T-helper 9 cell (primary cell): ENCODE measurements at places on chromosomes 11 and 22.

- no peak for DNase-seq
Measured at GRCh38 chr11:110525883-110526282, 96.1 kb downstream of the FDX1 start.

DNA sequence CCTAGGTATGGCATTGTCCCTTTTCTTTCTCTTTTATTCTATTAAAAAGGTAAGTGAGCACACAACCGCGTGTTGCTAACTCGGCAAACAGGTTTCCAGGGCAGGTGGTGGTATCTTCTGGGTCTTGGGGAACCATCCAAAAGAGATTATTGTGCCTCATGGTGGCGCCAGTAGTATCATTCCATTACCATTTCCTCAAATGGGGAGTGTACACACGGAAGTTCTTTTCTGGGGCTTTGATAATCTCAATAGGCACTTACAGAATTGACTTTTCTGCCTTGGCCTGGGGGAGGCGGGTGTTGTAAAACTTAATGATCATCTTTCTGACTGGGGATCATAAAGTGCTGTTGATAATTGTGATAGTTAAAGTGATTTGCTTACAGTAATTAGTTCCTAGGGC, 234.1 kb downstream of the KIRREL3 start:
- no peak for DNase-seq

- no peak for DNase-seq
Measured at GRCh38 chr11:36235750-36236149, 53.5 kb downstream of the COMMD9 start.

- no peak for DNase-seq
Measured at GRCh38 chr11:81112718-81113117, 1620.9 kb downstream of the FAM181B start.

DNA sequence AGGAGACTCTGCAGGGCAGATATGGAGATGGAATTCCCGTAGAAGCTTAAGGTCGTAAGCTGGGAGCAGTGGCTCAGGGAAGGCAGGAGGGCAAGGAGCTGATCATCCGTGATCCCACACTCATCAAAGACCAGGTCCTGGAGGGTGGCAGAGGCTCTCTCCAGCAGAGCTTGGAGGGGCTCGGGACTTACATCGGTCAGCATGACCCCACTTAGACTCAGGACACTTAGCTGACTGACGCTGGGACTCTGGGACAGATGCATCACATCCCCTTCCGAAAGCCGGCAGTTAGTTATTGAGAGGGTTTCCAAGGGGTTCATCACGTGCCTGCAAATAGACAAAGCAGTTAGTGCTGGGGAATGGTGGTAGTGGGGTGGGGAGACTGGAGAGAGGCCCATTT, 10.7 kb downstream of the PRAME start:
- DNase-seq: no peak

DNA sequence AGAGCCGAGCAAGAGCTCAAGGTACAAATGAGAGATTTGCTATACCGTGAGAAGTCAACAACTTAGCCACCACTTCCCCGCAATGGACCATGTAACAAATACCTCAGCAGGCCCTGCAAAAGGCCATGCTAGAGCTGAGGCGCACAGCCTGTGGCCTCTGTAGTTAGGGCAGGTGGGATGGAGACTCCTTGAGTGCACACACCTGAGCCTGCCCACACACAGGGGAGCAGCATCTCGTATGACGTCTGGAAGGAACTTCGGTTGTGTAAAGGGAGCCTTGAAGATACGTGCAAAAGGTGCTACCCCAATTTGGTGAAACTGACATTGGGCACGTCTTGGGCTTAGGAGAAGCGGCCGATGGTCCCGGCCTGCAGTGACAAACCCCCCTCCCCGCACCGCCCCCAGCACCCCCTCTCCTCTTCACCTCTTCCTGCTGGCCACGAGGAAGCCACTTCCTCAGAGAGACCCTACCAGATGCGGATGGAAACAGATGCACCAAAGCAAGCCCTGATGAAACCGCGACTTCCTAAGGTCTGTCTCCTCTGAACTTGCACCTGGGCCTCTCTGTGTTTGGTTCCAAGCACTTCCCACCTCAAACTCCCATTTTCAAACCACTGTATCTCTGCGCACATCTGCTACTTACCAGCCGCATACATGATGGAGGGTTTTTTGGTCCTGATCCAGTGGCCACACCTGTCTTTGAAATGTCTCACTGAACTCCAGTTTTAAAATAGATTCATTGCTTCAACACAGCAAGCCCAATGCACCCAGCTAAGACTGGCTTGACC, 10.6 kb downstream of the CDPF1 start:
- DNase-seq: no peak

DNA sequence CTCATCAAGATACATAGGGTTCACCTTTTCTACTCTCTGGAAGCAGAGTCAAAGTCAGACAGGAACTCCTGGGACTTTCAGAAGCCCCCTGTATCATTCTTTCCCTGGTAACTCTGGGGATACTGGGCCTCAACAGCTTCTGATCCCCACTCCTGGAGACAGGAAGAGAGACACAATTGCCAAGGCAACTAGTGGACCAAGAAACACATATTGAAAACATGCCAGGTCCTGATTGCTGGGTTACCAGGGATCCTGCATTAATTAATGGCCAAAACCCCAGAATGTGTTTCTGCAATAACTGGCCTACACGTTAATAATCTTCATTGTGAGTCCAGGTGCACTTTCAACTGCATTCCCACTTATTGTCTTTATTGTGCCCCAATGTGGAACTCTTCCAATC, 260.8 kb upstream of the POU2AF2 start:
- no peak for DNase-seq

DNA sequence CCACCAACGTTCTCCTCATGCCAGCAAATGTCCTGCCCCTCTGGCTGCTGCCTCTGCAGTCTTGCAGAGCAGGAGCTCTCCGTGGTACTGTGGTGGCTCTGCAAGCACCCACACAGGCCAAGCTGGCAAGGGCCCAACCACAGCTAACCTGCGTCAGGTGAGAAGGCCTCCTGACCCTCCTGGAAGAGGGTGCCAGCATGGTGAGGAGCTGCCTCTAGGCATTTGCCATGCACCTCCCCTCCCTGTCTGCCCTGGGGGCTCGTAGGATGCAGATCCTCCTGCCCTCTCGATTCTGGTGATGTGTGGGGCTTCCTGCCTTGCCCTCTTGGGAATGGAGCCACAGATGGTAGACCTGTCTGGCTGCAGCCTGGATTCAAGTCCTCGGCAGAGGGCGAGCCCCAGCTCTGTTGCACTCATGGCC, 1408.8 kb downstream of the TBC1D22A start:
- no peak for DNase-seq

DNA sequence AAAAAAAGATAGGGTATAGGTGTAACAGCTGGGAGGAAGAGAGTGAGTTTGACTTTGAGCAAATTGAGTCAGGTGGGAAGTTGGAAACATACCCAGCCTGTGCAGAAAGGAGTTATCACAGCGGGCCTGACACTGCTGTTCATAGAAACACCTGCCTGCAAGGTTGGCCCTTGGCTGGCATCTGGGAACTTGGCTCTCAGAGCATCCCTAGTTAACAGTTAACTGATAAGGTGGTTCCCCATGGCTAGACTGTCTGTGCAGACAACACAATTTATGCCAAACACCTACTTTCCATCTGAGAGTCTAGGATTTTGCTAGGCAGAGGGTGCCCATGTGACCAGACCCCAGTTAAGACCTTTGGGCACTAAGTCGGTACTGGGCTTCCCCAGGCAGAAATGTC, 31.4 kb downstream of the ADAMTS8 start:
- no peak for DNase-seq

DNA sequence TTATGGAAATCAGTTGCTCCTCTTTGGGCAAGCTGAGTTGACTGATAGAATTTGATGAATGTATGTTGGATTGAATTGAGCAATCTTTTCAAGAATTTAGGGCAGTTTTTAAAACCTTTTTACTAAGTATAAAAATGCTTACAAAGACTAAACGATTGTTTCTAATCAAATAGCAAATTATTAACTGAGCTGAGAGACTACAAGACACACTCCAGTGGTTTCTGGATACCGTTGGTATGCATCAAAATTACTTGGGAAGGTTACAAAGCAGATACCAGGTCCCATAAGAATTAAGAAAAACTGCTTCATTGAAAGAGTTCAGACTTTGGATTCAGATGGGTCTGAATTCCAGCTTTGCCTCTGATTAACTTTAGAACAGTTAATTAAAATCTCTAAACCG, 721.4 kb downstream of the FAM181B start:
- no peak for DNase-seq
